Right forelimb (tissue), 1 donor: ENCODE measurements at places on chromosomes 7 and 10.

- no peak for DNase-seq
Observed at GRCh38 chr10:120181154-120181553, 275.9 kb upstream of the PLPP4 start.

DNA sequence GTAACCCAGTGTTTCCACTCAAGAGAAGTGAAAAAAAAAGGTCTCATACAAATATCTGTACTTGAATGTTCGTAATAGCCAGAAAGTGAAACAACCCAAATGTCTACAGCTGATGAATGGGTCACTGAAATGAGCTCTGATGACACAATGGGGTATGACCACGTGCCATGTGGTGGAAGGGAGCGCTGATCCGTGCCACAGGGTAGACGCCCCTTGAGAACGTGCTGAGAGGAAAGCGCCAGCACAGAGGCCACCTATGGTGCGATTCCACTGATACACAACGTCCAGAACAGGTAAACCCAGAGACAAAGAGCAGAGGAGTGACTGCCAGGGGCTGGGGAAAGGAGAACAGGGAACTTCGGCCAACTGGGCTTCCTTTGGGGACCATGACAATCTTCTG lies 50.3 kb downstream of the MAD1L1 start:
- no peak for DNase-seq

- DNase-seq: no peak
Observed at GRCh38 chr7:133330085-133330484, 77.2 kb downstream of the EXOC4 start.

DNA sequence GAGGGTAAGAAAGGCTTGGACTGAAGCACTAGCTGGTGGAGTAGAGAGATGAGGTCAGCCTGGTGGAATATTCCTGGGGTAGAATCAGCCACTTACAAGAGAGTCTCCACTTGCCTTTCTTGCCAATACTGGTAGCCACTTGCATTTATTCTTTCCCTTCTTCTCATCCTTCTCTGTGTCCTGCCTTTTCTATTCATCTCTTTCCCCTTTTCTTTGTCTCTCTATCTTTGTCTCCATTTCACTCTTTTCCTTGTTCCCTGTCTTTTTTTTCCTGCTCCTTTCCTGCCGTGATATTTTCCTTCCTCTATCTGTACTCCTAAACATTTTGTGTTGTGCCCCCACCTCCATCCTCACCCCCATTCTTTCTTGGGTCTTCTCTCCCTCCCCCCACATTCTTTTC lies 214.3 kb downstream of the LRMDA start:
- DNase-seq: no peak

GRCh38 chr7:77246026-77246640 lies 46.5 kb upstream of the FGL2 start:
- no peak for DNase-seq

DNA sequence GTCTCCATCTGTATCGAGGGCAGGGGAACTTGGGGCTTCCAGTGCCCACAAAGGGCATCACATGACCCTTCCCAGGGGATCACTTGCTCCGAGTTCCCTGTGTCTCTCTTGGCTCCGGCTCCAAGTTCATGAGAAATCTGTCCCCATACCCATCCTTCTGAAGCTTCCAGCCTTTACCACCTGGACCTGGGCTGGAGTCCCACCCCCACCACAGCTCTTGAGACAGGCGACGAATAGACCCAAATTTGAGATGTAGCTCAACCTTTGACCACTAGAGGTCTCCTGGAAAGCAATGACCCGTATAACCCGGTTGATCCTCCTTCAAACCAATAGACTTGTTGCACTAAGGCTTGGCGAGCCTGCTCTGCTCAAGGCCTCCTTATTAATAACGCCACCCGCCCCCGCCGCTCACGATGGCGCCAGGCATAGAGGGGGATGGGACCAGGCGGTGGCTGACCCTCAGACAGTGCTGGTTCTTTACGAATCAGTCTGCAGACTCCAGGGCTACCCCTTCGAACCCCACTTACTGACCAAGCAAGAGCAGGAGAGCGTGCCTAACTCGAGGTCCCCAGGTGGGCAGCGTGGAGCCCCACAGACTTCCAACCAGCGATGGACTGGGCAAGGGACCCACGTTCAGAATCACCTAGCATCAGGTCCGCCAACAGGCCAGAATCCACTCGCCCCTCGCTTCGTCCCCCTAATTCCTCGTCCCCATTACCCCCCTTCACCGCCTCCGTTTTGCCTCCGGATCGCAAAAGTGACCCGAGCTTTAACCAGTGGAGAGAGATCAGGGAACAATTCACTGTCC lies 4.4 kb upstream of the ARID5B start:
- peak; percentile 76 for DNase-seq

GRCh38 chr10:132148261-132149251 lies 38.2 kb upstream of the DPYSL4 start:
- DNase-seq: no peak

GRCh38 chr7:94080551-94080950 lies 76.4 kb upstream of the BET1 start:
- no peak for DNase-seq

GRCh38 chr7:36707465-36707864 lies 16.8 kb downstream of the AOAH start:
- no peak for DNase-seq

GRCh38 chr7:42993038-42993437 lies 60.9 kb downstream of the MRPL32 start:
- DNase-seq: no peak

- DNase-seq: no peak
Observed at GRCh38 chr7:2247141-2247995, 5.3 kb downstream of the NUDT1 start.

GRCh38 chr10:94991243-94991888 lies 52.9 kb downstream of the CYP2C9 start:
- no peak for DNase-seq

DNA sequence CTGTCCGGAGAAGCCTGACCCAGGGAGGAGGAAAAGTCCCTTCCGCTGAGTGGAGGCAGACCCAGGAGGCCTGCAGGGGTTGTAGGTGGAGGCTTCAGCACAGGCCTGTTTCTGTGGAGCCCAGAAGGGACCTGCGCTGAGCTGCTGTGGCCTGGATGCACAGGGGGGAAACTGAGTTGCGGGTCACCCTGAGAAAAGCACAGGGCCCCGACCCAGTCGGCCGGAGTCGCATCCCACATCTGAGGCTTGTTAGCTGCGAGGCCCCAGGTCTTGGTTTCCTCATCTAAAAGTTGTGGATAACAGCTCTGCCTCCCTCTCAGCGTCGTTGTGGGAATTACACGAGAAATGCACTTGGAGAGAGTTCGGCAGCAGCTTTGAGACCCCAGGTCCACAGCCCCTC lies 76.4 kb downstream of the GOLGA7B start:
- no peak for DNase-seq

DNA sequence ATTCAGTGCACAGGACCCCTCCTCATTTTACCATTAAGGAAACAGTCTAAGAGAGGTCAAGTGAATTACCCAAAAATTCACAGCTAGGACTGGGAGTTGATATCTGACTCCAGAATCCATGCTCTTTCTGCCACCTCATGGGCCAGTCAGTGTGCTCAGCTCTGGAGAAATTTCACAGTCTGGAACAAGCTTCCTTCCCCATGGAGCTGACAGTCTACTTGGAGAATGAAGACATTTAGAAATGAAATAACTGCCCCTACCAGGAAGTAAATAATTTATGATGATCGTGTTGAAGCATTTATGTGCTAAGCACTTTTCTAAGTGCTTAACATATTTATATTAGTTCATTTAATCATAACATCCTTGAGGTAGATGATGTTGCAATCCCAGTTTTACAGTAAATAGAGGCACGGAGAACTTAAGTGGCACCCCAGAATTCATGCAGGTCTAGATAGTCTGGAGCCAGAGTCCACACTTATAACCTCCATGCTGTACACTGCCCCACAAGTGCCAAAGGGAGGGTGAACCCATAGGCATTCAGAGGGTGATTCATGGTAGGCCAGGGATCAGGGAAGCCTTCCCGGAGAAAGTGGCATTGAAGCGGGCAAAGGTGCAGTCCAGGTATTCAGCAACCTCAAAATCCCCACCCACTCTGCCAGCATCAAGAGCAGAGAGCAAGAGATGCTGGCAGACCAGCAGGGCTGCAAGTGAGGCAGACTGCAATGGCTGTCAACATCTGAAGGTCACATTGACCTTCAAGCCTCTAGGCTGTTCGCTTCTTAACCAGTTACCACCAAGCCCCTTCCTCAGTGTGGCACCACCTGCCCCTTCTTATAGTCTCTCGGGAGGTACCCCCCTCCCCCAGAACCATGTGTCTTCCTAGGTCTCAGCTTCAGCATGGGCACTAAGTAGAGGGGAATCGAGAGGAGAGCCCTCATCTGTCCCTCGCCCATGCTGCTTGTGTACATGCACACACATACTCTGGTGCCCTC lies 38.4 kb upstream of the LRRC4 start:
- DNase-seq: no peak

DNA sequence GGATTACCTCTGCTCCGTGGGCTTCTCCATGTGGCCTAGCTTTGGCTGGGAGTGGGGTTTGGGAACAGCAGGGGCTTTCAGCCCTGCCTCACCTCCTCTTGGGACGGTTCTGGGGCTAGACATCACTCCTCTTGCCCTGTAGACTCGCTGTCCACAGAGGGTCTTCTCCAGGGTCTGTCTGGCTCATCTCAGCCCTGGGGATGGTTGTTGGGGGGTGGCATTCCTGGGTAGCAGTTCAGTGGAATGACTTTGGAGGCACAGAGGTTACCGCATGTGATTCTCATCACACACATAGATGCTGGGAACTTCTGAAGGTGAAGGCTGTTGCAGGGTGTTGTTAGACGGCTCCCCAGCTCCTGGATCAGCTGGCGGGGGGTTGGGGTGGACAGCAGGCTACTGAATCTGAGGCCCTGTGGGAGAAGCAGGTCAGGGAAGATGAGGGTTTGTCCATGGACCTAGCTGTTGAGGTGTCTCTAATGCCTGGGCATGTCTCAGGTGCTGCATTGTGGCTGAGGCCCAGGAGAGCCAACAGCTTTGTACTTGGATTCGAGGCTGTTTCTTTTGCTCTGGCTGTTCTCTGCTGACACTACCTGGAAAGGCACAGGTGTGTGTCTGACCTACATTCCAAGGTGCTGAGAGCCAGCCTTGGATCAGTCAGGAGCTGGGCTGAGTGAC lies 23.8 kb downstream of the RAMP3 start:
- no peak for DNase-seq

DNA sequence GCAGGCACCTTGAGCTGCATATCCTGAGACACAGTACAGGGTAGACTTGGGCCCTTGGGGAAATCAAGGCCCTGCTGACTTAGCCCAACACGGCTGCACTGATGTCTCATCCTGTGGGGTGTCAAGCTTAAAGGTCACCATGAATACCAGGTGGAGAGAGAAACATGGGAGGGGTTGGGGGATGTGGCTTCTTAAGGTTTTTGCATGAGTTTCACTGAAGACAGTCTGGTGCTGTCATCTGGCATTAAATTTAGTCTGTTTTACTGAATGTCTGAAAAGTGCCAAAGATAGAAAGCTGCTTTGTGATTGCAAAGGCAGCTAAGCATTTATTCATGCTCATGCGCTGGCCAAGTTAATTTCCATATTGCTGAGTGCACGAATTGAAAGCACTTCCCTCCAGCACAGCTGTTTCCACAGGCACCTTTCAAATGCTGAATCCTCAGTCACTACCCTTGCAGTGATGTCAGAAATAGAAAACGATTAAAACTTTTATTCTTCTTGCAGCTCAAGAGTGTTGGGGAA lies 102.1 kb downstream of the OSBPL3 start:
- no peak for DNase-seq

DNA sequence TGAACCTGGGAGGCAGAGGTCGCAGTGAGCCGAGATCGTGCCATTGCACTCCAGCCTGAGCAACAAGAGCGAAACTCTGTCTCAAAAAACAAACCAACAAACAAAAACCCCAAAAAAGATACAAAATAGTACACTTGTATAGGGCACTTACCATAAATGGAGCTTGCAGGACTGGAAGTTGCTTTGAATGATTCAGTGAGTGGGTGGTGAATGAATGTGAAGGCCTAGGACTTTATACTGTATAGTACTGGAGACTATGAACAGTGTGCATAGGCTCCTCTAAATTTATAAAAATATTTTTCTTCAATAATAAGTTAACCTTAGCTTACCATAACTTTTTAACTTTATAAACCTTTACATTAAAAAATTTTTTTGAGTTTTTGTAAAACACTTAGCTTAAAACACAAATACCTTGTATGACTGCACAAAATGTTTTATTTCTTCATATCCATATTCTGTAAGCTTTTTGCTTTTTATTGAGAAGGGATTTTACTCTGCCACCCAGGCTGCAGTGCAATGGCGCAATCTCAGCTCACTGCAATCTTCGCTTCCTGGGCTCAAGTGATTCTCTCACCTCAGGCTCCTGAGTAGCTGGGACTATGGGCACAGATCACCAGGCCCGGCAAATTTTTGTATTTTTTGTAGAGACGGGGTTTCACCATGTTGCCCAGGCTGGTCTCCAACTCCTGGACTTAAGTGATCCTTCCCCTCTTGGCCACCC lies 6.9 kb upstream of the H2AZ2 start:
- DNase-seq: no peak

GRCh38 chr10:125081931-125082330 lies 78.4 kb downstream of the CTBP2 start:
- no peak for DNase-seq

DNA sequence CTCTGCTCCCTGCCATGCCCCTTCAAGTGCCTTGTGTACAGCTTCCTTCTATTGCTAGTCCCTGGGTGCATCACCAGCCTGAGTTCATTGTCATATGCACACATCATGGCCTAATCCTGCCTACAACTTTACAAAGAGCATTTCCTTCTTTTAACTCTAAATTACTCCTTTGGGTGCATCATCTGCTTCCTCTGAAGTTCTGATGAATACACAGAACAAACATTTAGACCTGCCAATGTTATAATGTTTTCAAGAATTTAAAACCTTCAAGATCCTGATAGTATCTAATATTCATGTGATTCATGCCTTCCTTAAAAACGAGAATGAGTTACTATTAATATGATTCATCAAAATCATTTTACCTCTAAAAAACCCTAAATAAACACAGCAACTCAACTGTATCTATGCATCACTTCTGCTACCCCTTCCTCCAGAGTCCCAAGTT lies 357.1 kb downstream of the MAGI2 start:
- no peak for DNase-seq

DNA sequence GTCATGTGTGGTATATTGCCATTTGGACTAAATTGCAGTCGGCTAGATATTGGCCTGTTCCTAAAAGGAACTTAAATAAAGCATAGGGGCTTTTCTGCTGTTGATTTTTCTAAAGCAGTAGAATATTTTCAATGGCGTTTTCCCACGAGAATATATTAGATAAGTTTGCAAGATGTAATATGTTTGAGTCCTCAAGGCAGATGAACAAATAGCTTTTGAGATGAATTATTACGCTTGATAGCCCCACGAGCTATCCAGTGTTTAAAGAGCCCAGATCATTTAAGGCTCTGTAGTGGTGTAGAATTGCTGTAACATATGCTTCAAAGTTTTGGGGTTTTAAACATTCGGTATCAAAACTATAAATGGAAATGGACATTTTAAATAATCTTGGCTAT lies 2.9 kb downstream of the CELF2 start:
- no peak for DNase-seq

- no peak for DNase-seq
Observed at GRCh38 chr7:70619130-70619529, 512.8 kb upstream of the GALNT17 start.
